ENCODE measurements at places on chromosomes 4 and X.

GRCh38 chr4:168880811-168881595, 129.1 kb downstream of the CBR4 start:
- DNase-seq, result no peak

DNA sequence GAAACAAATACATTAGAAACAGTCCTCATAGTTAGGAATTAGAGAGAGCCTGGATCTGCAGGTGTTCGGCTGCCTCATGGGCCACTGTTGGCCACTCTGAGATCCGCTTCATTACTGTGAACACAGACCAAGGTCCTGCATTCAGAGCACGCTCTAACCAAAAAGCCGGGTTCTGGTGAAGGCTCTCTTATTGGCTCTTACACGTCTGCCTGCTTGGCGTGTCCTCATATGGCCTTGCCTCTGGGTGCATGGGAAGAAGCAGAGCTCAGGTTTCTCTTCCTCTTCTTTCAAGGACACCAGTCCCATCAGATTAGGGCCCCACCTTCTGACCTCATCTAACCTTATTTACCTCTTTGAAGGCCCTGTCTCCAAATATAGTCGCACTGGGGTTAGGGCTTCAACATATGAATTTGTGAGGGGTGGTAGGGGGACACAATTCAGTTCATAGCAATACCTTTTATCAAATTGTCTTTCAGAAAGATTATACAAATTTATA, 37.1 kb upstream of the ELF2 start:
- DNase-seq, result no peak

GRCh38 chr4:104492183-104492771, 2.4 kb downstream of the CXXC4 start:
- DNase-seq, result no peak

DNA sequence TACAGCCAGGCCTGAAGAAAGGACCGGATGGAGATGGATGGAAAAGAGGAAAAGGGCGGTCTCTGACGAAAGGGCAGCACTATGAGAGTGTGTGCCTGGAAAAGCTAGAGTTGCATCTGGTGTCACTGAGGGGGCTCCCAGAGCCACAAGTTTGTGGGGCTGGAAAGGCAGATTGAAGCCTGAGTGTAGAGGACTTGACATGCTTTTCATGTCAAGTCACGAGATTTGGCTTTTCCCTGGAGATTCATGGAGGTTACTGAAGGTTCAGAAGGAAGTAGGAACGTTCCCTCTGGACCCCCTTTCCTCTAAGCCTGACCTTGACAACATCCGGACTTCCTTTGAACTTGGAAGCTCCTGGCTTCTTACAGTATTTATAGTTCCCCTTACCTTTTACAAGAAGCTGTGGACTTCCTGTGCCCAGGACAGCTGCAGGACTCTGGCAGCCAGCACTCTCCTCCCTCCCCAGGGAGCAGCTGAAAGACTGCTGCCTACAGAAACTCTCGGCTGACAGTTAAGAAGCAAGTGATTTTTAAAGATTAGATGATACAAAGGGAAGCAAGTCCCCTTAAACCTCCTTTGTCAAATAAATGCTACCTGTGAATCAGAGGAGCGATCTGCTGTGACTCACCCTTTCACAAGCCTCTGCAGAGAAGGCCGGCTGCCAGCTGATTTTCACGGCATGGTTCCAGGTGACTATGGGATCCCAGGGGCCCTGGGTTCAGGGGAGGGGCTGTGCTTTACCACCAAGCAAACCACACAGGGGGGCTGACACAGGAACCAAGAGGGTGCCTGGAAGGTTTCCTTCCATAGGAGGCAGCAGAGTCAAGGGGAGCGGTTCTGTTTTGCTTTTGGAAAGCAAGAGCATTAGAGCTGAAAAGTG, 72.9 kb upstream of the STIM2 start:
- DNase-seq, result no peak

DNA sequence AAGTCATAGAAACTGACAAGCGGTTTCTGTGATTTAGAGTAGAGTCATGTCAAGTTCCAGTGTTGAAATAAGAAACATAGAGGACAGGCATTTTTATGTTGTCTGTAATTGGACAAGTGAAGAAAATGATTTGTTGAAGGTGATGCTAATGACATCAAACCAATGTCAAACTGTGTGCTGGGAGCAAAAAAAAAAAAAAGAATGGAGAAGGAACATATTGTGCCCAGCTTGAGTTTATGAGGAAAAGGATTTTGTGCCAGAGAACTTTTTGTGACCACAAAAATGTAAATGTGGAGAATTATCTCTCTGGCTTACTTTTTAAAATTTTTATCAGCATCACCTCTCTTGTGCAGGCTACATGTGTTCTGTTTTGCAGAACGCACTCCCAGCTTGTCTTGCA, 495.7 kb downstream of the RAPGEF2 start:
- DNase-seq, result no peak

- DNase-seq, result no peak
Observed at GRCh38 chr4:53450773-53451172, 73.3 kb downstream of the FIP1L1 start.

DNA sequence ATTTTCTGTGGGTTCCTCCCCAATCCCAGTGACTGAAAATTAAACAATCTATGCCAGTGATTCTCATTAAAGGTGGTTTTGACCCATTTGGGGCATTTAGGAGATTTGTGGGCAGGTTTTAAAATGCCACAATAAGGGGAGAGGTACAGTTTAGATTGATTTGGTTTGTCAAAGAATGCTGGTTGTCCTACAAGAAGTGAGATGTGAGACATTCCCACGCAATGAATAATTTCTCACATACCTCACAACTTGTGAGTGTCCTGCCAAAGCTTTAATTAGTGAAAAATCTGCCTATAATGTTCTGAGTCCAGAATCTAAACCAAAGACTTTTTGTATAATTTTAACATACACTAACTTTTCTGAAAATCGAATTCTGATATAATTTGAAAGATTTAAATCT, 199.4 kb downstream of the MAPK10 start:
- no peak for DNase-seq

DNA sequence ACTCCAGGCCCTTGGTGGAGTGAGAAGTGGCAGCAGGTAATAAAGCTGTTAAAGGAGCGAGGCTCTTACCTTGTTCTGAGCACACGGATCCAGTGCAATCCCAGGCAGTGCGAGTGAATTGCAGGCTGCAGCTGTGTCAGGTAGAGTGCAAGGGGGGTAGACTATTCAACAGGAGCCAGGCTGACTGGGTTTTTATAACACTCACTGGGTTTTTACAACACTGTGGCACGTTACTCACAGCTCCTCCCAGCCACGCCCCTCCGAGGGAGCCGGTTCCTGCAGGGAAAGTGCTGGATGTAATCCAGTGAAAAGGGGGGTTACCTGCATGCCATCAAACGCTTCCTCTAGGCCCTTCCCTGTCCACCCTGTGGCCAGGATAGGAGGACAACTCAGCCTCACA, 358 bp downstream of the FGFBP1 start:
- DNase-seq, result no peak

- DNase-seq, result no peak
Observed at GRCh38 chrX:70253377-70254062, 6.5 kb downstream of the P2RY4 start.

DNA sequence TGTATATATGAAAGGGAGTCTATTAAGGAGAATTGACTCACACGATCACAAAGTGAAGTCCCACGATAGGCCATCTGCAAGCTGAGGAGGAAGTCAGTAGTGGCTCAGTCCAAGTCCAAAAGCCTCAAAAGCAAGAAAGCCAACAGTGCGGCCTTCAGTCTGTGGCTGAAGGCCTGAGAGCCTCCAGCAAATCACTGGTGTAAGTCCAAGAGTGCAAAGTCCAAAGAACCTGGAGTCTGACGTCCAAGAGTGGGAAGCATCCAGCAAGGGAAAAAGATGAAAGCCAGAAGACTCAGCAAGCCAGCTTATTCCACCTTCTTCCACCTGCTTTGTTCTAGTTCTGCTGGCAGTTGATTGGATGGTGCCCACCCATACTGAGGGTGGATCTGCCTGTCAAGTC, 104.1 kb downstream of the IL1RAPL2 start:
- DNase-seq, result no peak

GRCh38 chr4:186580669-186581068, 25.3 kb upstream of the MTNR1A start:
- no peak for DNase-seq

GRCh38 chr4:48705609-48706008, 74.5 kb downstream of the FRYL start:
- DNase-seq, result no peak

- no peak for DNase-seq
Observed at GRCh38 chrX:1411326-1411725, 19.4 kb upstream of the SLC25A6 start.

Measured in stimulated activated CD8-positive, alpha-beta memory T cell treated with anti-CD3 and anti-CD28 coated beads, Interleukin-2, amount 100 ng/mL, for 1 hour (primary cell).